ENCODE measurements at places on chromosomes 16 and 17.

- DNase-seq, result peak; percentile 80
Observed at GRCh38 chr16:19184823-19185509, 16.9 kb downstream of the SYT17 start.

- no peak for DNase-seq
Observed at GRCh38 chr17:194828-195602, 13.6 kb upstream of the DOC2B start.

- no peak for DNase-seq
Observed at GRCh38 chr16:53693320-53693719, 10.3 kb downstream of the RPGRIP1L start.

- DNase-seq, result no peak
Observed at GRCh38 chr17:68491381-68492231, 20.6 kb upstream of the PRKAR1A start.

- DNase-seq, result peak; percentile 20
Observed at GRCh38 chr16:5336941-5337340, 239.3 kb upstream of the EEF2KMT start.

DNA sequence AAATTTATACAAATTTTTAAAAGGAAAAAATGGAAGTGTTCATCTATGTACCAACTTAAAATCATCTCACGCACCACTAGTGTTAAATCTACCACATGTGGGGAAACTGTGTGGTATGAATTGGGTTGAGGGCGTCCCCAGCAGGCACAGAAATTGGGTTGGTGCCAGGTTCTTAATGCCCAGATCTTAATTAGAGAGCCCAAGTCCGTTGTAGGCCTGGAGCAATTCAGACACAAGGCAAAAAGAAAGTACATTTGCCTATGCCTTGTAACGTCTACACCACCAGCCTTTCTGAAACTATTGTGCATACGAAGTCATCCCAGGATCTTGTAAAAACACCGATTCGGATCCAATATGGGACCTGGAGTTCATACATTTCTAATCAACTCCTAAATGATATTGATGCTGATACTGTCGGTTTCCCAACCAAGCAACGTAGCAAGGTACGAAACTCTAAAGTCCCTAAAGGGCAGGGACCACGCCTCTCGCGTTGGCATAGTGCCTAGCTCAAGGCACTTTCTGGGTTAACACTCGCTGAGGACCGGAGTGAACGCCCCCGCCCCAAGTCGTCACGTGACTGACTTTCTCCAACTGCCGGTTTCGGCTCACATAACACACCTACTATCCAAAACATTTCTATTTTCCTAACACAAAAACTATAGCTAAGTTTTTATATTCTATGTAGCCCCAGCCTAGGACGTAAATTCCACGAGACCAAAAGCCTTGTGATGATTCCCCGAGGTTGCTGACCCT lies 945 bp upstream of the UQCRC2 start:
- peak; percentile 80 for DNase-seq

DNA sequence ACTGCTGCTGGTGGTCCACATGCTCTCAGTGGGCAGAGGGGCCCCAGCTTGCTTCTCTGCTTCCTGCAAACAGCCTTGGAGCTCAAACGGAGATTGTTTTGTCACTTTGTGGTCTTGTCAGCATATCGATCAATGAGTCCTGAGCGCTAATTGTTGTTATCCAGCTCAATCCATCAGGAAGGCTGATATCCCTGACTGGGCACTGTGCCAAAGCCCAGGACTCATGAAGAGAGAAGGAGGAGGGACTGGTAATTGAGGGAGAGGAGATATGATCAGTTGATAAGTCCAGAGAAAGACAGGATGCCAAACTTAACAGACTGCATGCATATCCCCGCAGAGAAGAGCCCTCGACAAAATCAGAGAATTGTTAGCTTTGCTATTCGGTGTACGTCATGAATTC lies 58.6 kb upstream of the DNAH9 start:
- no peak for DNase-seq

GRCh38 chr16:10688726-10689125 lies 6.0 kb downstream of the TEKT5 start:
- no peak for DNase-seq

- no peak for DNase-seq
Observed at GRCh38 chr17:55654022-55654421, 68.6 kb downstream of the TMEM100 start.

DNA sequence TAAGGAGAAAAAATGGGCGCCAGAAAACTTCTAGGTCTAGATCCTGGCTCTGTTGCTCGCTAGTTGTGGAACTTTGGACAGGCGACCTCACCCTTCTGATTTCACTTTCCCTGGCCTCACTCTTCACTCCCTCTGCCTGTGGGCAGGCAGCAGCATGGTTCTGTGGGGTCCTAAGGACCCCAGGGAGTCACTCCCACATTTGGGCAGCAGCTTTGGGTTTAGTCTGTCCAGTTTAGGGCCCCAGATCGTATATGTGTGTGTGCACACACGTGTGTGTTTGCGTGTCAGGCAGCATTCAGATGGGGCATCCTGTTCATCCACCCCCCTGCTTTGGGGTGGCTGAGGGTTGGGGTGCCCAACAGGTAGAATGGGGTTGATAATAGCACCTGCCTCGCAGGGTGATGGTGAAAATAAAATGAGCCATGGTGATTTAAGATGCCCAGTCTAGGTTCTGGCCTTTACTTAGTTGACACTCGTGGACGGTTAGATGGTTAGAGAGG lies 102.2 kb downstream of the RAB11FIP4 start:
- DNase-seq, result no peak

DNA sequence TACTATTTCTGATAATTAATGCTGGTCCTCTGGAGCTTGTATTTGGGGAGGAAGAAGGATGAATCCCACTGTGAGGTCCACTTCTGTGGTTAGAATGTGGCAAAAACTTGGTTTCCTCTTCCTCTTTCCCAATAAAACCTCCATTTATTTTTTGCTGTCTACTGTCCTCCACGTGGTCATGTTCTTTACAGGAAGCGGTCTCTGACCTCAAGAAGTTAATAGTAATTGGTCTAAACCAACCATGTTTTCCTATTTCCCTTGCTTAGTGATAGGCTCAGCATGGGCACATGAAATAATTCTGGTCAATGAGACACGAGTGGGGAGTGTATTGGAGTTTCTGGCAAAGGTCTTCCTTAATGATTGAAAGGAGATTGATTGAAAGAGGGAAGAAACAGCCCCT lies 33.9 kb downstream of the CHP2 start:
- DNase-seq, result no peak

DNA sequence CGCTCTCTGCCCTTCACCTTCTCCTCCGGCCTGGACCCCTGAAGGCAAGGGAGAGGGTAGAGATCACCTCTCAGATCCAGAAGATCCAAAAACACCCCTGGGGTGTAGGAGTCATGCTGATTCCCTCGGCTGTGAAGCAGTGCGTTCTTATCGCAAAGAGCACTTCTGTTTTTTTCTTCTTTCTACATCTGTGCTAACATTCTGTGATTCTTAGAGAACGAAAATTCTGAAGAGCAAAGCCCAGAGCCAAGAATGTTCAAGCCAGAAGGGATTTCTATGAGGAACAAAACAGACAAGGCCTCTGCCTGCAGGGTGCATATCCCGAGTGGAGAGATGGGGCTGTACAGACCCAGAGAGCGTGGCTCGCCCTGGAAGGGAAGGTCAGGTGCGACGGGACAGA lies 17.2 kb downstream of the NPTX1 start:
- DNase-seq, result no peak

DNA sequence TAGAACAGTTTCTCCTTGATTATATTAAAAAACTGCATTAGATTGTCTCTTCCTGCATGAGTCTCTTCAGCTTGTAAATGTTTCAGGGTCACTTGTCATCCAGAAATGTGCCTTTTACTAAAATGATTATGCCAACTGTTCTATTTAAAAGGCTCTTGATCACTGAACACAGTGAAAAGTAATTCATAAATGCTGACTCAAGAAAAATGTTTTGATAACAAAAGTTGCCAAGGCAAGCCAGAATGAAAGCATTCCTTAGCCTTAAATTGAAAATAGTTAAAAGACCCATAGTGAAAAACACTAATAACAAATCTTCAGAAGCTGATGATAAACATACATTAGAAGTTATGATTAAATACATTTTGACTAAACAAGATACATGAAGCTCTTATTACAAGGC lies 356.0 kb upstream of the KIF2B start:
- DNase-seq, result no peak

- no peak for DNase-seq
Observed at GRCh38 chr17:56708670-56709410, 115.3 kb downstream of the NOG start.

DNA sequence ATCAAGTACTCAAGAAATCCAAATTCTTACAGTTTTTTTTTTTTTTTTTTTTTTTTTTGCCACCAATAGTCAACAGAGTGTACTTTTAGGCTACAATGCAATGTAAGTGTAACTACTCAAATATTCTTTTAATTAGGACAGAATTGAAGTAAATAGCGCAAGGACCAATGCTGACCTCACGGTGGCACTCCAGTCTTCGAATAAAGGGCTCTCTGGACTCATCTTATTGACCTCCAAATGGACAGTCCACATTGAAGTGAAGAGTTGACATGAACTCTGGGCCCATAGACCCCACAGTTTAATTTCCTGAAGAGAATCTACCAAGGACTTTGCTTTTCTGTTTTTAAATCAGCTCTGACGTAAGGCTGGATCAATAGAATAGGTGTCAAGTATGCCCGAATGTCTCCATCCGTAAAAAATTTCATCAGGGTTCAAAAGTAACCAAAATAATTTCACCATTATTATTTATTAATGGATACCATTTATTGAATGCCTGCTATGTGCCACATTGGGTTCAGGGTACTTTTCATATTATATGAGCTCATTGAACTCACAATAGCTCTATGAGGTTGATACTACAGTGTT lies 7.3 kb upstream of the DDX52 start:
- DNase-seq, result peak; percentile 52

DNA sequence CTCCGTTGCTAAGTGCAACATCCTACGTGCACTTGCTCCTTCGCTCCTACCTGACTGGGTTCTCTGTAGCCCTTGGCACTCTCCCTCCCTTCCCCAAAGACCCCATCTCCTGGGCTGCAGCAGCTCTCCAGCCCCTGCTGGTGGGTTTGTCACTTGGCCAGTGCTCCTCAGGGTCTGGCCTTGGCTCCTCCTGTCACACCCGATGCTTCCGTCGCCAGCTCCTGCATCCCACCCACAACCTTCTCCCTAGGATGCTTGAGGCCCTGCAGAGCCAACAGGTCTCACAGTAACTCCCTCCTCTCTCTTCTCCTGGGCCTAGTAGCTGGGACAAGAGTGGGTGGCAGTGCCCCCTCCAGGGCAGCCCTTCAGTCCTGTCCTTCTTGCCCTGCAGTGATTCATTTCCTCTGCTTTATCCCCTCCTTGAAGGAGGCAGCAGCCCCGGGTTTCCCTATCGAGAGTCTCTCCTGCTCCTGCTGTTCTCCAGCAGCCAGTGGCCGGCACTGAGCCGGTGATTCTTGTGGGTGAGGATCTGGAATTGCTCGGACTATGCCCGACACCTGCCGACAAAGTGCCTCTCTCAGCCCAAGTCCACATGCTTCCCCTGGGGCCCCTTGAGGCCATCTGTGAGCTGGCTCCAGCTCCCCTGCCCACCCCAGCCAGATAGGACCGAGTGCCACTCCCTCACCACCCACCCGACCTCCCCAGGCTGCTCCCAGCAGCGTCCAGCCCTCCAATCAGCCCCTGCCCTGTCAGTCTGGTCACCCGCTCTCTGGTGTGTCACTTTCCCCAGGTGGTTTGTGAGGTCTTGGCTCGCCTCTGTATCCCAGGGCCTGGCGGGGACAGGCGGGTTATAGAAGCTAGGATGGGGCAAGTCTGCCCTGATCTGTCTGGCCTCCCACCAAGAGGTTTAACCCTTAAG lies 3.8 kb downstream of the LITAFD start:
- DNase-seq, result peak; percentile 52

GRCh38 chr16:50444526-50444925 lies 75.7 kb upstream of the BRD7 start:
- DNase-seq, result no peak

All from iPS-NIHi11 (cell line).